ENCODE measurements at places on chromosomes 5 and 9.
A peak's percentile ranks its signal among the peaks of the same experiment; 100 is the strongest.

GRCh38 chr5:149802008-149802680 lies 72.0 kb downstream of the PPARGC1B start:
- DNase-seq, result no peak

DNA sequence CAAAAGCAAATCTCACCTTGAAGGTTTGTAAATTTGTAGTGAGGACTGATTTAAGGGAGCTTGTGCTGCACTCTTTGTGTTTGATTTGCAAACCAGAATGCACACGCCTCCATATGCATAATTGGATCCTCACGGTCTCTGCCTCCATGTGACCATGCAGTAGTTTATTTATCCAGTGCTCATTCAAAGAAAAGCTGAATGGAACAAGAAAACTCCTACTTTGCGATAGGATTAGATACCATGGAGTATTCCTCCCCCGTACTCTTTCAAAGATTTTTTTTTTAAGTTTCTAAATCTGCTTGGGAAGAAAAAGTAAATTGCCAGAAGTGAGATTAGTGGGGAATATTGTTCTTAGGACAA lies 290.4 kb upstream of the TUT7 start:
- no peak for DNase-seq

DNA sequence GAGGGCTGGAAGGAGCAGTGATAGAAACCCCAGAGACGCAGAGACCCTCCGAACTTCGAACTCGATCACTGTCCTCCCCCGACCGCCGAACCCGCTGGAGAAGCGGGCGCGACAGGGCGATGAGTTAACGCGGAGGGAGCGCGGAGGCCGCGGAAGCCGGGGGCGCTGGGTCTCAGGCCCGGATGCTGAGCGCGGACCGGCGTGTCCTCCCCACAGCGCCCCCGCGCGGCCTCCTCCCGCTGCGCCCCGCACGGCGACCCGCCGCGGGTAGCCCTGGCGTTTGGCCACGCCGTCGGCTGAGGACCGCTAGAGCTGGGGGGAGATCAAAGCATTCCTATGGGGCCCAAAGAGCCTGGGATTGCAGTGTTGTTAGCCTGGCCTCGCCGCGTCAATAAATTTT lies 7.7 kb upstream of the DMRT2 start:
- DNase-seq, result no peak

GRCh38 chr5:80192507-80193241 lies 63.2 kb downstream of the SERINC5 start:
- no peak for DNase-seq

DNA sequence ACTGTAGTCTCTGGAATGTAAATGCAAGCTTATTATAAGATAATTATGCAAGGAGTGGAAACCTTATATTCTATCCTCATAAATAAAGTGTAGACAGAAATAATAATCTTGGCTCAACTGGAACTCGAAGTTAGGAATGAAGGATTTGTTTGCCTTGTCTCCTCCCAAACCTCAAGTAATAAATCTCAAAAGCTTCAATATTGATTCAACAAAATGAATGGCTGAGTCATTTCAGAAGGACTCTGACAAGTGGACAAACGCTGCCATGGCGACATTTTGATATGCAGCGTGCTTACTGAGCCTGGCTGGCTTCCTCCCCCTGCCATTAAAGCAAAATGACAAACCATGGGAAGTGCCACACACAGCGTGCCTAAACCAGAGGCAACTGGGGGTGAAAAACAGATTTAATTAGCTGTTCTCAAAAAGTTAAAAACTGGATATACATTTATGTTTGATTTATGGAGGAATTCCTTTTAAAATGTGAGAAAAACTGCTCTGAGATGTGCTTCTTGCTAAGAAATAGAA lies 10.5 kb upstream of the ADGRV1 start:
- peak; percentile 67 for DNase-seq

DNA sequence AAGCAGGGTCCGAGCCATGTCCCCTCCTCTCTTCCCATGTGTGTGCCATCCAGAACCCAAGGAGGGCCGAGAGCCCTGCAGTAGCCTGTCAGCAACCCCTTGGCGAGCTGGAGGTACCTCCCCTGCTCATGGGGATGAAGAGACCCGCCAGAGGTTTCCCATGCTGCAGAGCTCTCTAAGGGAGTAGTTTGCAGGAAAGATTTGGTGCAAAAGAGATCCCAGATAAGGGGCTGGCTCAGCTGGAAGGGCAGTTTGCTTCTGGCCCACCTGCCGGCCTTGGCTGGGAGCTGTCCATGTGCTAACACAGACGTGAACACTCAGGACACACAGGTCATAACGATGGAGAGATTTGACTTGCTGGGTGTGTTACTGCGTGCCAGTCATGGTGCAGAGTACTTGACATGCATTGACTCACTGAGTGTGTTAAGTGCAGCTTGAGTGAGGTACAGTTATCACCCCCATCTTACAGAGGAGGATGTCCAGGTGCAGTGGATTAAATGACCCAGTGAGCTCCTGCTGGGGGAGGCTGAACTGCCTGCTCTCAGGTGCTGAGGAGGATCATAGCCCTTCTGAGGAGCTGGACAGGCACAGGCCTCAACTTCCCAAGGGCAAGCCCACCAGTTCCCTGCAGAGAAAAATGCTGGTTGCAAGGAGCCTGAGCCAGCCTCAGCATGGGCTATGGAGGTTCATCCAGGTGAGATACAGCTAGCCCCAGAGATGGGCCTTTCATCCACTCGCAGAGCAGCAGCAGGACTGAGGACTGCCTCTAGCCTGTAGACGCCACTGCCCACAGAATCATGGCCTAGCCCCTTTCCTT lies 6.3 kb upstream of the SLC25A48 start:
- no peak for DNase-seq

DNA sequence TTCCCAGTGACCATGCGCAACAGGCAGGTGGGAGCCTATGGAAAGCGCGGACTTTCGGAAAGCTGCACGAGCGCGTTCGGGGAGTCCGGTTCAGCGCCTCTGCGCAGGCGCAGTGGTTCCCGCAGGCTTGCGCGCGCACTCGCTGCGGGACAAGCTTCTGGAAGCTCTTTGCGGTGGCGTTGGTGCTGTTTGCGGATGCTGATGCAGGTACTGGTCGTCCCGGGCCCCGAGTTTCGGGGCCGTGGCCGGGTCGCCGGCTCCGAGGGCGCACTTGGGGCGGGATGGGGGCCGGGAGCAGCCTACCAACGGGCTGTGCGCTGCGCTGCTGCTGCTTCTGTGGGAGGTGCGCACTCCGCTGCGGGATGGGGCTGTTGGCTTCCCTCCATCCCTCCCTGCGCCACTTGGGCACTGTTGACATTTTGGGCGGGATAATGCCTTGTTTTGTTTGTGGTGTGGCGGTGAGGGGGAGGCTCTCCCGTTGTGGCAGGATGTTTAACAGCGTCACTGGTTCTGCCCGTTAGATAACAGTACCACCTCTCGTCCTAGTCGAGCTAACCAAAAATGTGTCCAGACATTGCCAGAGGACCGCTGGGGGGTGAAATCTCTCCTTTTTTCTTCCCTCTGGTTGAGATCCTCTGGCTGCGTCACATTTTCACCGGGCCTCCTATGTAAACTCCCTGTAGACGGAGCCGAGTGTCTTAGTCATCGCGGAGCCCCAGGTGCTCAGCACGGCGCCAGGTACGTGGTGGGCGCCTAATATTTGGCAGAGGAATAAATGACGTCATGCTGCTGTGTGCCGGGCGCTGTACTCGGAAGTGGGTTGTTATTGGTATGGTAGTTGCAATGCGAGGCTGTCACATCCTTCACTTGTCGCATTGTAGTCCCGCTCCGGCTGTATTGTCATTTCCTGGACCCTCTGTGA lies at the start of gene ZNF483:
ZNF483 (plus strand) TSS at position 124 of the 922 bp plus-strand sequence. CDS start 2,217 bp downstream, outside the sequence.
- DNase-seq, result peak; percentile 38

GRCh38 chr5:61823781-61824180 lies 482.2 kb upstream of the KIF2A start:
- DNase-seq, result no peak

GRCh38 chr9:129006328-129007034 lies 21.6 kb downstream of the SH3GLB2 start:
- peak; percentile 24 for DNase-seq

DNA sequence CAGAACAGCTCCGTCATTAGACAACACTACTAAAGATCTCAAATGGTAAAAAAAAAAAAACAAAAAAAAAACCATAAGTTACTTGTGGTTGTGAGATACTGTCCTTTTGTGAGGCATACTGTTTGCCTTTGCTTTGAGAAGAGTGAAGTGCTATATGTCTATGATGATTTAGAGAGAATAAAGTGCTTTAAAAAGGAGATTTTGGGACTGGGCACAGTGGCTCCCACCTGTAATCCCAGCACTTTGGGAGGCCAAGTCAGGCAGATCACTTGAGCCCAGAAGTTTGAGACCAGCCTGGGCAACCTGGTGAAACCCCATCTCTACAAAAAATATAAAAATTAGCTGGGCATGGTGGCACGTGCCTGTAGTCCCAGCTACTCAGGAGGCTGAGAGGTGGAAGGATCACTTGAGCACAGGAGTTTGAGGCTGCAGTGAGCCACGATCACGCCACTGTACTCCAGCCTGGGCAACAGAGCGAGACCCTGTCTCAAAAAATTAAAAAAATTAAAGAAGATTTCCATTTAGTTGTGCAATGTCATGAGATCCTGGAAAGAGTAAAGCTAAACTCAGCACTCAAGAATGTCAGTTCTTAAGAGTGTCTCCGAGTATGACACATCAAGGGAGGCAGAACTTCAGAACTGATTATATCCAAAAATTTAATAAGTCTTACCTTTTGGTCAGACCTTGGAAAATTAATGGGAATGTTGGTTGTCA lies 87.3 kb downstream of the PRDM6 start:
- no peak for DNase-seq

GRCh38 chr9:72154468-72155285 lies 5.4 kb downstream of the GDA start:
- no peak for DNase-seq

DNA sequence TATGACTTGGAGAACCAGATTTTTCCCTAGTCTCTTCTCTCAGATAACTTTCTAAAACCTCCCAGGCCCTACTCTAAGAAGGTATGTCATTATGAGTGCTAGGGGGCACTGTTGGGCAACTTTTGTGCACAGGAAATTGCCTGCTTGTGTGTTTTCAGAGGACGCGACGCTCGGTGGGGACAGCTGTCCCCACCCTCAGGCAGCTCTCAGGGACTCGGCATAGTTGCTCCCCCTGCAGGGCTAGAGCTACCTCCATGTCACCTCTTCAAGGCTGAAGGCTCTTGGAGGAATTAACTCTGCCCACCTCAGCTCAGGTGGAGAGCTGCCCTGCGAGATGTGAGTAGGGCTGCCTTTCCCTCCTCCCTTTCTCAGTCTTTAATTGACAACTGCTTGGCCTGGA lies 10.2 kb upstream of the TIFAB start:
- no peak for DNase-seq

GRCh38 chr5:14628346-14628745 lies 36.2 kb upstream of the OTULIN start:
- DNase-seq, result peak; percentile 20

- DNase-seq, result no peak
These were observed 103.2 kb upstream of the HCN1 start for GRCh38 chr5:45799388-45799787.

- DNase-seq, result no peak
These were observed 73.2 kb upstream of the FSTL4 start for GRCh38 chr5:133685402-133686018.

DNA sequence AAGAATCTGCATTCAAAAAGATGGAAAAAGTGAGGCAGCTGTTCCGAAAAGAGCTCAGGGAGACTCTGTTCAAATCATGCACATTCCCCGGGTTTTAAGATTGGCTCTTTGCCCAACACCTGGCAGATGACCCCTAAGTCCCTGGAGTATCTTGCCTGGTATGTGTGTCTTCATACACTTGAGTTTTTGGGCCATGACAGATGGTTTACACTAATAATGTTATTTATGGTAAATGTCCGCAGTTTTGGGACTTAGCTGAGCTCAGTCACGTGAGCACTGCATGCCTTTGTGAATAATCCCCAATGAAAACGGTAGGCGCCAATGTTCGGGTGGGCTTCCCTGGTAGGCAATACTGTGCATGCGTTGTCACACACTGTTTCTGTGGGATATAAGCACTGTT lies 316.1 kb downstream of the PRDM9 start:
- DNase-seq, result no peak

DNA sequence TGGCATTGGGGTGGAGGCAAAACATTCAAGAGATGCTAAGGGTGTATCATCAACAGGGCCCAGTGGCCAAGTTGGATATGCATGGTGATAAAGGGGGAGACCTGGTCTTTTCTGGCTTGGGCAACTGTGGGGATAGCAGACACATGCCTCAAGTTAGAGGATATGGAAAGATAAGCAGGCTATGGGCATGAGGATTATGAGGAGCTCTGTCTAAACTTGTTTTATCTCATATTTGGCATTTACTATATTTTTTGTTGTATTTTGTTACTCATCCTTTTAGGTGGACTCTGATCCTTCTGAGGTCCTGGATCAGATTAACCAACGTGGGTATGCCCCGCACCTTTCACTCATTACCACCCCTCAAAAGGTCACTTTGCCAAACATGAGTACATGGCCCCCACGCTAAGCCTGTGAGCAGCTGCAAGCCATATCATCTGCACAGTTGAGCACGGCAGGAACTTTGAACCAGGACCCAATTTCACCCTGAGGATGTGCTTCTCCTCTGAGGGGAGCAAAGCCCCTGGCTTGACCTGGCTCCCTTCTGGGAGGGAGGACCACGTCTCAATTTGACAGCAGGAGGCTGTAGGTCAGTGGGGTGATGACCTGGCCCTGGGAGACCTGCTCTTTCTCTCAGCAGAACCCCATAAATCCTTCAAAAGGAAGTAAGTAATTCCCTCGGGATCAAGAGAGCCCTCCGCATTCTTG lies 71.1 kb upstream of the CD180 start:
- no peak for DNase-seq

DNA sequence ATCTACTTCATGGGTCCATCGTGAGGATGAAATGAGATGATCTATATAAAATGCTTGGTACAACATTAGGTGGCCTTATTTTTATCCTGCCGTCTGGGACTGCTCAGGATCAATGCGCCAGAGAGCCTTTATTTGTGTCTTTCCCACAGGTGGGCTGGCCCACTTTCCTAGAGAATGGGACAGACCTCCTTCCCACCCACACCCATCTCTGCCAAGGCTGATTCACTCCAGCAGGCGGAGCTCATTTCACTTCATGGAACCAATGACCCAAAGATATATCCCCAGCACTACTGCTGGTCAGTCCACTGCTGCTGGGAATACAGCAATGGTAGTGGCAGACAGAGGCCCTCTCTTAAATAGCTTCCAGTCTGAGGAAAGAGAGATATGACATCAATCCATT lies 35.7 kb downstream of the TGFBI start:
- no peak for DNase-seq

GRCh38 chr9:37174247-37174646 lies 53.9 kb downstream of the ZCCHC7 start:
- DNase-seq, result peak; percentile 2

GRCh38 chr9:82091610-82092009 lies 103.0 kb downstream of the SPATA31D1 start:
- DNase-seq, result no peak

GRCh38 chr5:113125371-113125770 lies 148.8 kb downstream of the DCP2 start:
- DNase-seq, result no peak

DNA sequence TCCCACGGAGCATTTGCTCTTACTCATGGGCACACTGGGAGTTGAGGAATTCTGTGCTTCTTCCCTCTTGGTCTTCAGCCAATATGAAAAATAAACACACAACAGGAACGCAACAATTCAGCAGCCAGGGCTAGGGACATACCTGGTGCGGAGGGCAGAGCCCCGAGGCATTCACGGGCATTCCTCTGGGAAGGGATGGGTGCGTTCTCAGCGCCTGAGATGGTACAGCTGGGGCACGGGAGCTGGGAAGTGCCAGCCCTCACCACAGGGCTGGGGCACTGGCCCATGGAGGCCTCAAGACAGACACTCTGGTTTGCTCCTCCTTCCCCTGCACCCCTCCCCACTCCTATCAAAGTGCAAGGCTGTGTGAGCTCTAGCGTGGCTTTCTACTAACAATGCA lies 2.1 kb downstream of the SLC6A3 start:
- DNase-seq, result no peak

Measured in fibroblast of skin of left quadriceps (primary cell).